ENCODE measurements at places on chromosomes 6 and 20.

- DNase-seq, result no peak
Observed at GRCh38 chr6:36297511-36297910, 27.7 kb downstream of the PNPLA1 start.

DNA sequence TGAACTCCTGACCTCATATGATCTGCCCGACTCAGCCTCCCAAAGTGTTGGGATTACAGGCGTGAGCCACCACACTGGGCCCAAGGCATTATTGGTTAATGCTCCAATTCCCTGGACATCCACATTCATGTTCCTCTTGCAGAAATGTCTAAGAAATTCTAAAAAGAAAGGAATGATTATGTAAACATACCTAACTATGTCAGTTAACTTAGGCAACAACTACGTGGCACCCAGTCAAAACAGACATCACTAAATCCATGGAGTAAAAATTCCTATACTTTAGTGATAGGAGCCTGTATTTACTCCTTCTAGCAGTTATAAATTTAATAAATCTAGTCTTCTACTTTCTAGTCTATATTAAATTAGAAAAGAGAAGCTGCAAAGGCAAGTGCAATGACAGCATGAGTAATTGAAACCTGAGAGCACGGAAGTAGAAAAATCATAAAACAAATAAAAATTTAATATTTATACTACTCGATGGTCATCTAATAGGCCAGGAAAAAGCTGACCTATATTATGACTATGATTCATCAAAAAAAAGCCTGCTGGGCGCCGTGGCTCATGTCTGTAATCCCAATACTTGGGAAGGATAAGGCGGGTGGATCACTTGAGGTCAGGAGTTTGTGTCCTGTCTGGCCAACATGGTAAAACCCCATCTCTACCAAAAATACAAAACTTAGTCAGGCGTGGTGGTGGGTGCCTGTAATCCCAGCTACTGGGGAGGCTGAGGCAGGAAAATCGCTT, 4.2 kb downstream of the AHI1 start:
- no peak for DNase-seq

DNA sequence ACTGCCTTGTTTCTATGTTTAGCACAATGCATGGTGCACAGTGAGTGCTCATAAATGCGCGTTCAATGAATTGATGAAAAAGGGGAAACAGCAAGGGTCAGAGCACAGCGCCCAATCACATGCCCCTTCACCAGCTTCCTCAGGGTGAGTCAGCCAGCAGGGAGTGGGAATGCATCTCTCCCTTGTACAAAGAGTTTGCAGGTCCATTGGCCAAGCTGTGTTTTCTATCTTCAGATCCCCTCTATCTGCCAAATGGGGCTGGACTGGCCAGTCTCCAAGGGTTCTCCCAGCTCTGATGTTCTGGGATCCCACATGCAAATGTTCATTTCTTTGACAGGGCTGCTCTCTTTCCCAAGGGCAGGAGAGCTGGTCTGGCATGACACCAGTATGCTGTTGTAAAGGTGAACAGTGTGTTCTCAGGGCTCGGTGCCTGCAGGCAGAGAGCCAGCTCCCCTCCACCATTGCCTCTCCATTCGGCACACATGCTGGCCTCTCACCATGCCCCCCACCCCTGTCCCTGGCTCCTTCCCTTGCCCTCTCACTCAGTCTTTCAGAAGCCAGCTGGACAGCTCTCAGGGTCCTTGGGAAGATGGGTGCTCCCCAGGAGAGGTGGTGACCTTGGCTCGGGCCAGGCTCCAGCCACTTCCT, 25.0 kb downstream of the ANGPT4 start:
- no peak for DNase-seq

DNA sequence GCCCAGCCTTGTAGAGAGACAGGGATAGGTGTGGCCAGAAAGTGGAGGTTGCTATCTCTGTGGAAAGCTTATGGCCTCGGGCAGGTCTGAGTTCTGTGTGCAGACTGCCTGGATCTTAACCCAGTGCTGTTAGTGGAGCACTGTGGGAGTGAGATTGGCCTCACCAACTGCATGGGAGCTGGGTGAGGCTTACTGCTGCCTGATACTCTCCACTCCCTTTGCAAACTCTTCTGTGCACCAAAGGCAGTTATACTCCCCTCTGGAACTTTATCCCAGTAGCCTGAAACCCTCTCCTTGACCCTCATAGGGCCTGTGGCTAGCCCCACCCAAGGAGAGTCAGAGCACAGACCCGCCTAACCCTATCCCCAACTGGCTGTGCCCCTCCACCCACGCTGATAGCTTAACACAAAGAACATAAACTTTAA, 41.4 kb upstream of the PKIB start:
- no peak for DNase-seq

GRCh38 chr6:114467931-114468330, 125.1 kb upstream of the HS3ST5 start:
- DNase-seq, result no peak

GRCh38 chr6:83192456-83192855, 609 bp downstream of the PGM3 start:
- no peak for DNase-seq

GRCh38 chr6:28240471-28240870, 11.6 kb downstream of the ZKSCAN4 start:
- no peak for DNase-seq

- no peak for DNase-seq
Observed at GRCh38 chr20:33004141-33004751, at the start of gene SUN5. TSS of gene SUN5 (minus strand) at chr20:33004433. CDS start at chr20:33004340, 93 bp downstream.

Data from activated CD4-positive, CD25-positive, alpha-beta regulatory T cell (primary cell).